ENCODE measurements at places on chromosomes 7 and 10.

DNA sequence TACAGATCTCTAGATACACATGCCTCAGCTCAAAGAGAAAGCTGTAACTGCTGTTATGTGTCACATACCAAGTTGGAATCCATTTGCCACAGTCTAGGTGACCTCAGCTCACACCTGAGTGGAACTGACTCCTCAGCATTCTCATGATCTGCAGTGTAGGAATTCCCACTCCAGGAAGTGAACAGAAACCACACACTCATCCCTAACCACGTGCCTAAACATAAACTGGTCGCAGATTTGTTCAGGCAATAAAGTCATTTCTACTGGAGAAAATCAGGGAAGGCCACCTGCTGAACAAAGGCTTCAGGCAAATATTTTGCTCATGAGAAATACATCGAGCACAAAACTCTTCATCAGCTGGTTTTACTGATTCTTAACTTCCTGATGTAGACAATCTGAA is 23.0 kb upstream of the ZMYND11 start:
- DNase-seq: no peak

- no peak for DNase-seq
Observed at GRCh38 chr10:27744802-27745731, 552 bp downstream of the MKX start.

- DNase-seq: no peak
Observed at GRCh38 chr10:14244147-14244546, 86.6 kb downstream of the FRMD4A start.

- no peak for DNase-seq
Observed at GRCh38 chr10:63264617-63265221, 131.6 kb downstream of the NRBF2 start.

GRCh38 chr7:135362871-135363270 is 129.2 kb downstream of the STRA8 start:
- no peak for DNase-seq

DNA sequence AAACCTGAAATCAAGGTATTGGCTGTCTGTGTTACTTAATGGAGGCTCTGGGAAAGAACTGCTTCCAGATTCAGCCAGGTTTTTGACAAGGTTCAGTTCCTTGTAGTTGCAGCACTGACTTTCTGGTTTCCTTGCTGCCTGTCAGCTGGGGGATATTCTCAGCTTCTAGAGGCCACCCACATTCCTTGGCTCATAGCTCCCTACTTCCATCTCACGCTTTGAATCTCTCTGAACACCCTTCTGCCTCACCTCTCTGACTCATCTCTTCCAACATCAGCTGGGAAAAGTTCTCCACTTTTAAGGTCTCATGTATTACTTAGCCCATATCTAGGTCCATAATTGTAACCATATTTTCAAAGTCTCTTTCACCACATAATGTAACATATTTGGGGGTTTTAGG is 22.9 kb upstream of the GPR22 start:
- no peak for DNase-seq

GRCh38 chr7:108109221-108109908 is 20.8 kb downstream of the LAMB4 start:
- no peak for DNase-seq

DNA sequence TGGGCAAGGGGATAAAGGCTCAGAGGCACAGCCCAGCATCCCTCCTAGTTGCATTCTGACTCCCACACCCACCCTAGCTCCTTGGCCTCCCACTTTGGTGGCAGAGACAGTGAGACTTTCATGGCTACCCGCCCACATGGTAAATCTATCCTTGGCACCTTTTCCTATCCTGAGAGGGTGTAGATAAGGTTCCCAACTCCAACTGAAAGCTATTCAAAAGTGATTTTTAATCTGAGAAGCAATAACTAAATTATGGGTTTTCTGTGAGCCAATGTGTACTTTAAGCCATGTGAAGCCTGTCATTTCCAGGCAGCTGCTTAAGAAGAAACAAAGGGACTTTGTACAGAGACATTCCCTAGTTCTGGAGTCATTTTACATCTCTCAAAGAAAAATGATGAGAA is 9.1 kb downstream of the LAMB1 start:
- DNase-seq: no peak

- no peak for DNase-seq
Observed at GRCh38 chr10:127849921-127850320, 42.8 kb downstream of the CLRN3 start.

DNA sequence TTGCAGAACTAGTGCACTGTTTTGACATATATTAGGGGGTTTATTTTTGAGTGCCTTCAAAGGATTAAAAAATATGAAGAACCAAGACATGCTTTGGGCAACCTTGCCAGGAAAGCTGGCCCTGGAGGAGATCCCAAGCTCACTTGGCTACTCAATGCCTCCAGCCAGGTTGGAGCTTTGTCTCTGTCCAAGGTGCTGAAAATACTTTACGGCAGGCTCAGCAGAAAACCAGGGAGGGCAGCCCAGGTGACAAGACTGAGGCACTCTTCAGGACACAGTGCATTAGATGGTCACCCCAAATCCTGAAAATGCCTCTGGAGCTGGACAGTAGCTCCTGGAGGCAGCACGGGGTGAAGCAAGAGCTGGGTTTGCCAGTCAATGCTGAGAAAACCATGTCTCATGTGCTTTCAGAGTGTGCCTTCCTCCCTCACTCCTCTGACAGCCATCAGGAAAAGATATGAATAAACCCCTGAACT is 5.8 kb upstream of the KCNH2 start:
- DNase-seq: no peak

GRCh38 chr7:129390314-129390713 is 43.9 kb upstream of the STRIP2 start:
- DNase-seq: no peak
